ENCODE measurements at places on chromosomes 5 and 9. TPM values are rescaled to one million over a fixed set of nuclear protein-coding genes. Genes with fewer than 3 reads are reported as not detected.

DNA sequence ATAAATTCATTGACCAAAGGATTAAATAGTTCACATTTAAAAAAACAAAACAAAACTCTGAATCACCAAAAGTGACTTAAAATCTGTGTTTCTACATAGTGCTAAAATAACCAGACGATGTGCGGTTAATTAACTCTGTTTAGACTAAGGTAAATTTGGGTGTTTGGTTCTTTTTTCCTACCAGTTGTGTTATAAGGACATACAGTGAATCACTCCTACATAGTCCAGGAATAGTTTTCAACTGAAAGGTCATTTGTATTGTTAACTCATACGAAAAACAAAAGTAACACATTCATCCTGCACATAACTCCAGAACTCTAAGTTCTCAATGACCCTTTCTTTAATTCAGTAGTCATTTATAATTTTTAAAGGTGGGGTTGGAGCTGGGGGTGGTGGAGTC lies 203.7 kb downstream of the GLIS3 start:
- no peak for DNase-seq

DNA sequence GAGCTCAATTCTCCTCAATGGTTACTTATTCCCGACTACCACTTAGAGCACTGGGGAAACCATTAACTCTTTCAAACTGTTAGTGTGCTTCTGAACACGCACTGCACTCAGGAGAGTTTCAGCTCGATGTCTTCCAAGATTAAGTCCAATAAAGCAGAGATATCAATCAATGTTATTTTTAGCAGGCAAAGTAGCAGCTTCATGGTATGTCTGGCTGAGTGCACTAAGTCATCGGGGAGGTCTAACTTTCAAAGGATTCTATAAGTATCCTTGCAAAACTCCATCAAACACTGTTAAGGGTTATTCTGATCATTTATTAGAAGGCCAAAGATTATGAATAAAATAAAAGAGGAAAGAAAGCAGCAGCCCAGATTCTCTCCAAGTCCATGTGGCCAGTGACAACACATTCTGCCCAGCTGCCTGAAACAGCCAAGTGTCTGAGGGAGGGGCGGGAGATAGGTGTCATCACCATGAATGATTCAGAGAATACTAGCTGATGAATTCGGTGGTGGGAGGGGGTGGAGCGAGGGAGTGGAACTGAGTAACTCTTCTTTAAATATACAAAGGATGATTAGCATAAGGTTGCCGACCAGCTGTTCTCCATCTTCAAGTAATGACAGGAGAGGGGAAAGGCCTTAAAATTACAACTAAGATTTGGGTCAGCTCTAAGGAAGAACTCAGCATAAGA lies 21.3 kb downstream of the NREP start:
- DNase-seq: no peak

DNA sequence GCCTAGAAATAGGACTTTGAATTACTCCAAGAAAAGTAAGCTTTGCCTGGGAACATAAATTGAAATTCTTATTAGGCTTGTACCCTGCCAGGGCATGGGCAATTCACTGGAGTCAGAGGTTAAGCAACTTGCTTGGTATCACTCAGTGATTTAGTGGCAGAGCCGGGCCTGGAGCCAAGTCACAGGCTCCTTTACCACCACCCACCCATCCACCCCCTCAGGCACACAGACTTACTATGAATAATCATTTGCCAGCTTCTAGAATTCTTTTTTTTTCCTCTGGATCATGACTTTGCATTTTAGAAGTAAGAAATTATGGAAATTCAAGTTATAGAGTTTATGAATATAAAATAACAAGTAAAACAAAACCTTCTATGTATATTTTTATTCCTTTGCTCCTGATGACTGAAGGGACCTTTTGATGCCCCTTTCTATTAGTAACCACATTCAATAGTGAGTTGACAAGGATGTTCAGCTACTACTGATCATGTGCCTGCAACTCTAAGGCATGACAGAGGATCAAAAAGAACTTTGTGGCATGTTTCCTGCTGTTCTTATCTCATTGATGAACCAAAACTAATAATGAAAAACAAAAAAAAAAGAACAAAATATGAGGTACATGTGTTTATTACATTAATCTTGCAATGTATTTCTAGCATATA lies 614.7 kb downstream of the TLR4 start:
- no peak for DNase-seq

DNA sequence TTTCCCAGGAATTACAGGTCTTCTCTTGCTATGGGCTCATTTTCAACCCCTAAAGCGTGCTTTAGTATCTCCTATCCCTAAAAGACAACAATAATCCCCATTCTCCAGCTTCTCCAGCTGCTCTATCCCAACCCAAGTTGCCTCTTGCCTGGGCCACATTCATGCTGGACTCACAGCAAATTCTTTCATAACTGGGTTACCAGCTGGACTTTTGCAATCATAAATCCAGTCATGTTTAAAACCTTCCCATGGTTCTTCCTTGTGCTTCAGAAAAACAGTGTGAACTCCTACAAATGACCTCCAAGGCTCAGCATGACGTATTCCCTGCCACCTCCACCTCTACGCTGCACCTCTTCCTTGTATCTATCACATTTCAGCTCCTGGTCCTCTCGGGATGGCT lies 346.9 kb downstream of the GADD45G start:
- DNase-seq: no peak

- no peak for DNase-seq
Measured at GRCh38 chr5:155794795-155795194, 532.2 kb upstream of the SGCD start.

DNA sequence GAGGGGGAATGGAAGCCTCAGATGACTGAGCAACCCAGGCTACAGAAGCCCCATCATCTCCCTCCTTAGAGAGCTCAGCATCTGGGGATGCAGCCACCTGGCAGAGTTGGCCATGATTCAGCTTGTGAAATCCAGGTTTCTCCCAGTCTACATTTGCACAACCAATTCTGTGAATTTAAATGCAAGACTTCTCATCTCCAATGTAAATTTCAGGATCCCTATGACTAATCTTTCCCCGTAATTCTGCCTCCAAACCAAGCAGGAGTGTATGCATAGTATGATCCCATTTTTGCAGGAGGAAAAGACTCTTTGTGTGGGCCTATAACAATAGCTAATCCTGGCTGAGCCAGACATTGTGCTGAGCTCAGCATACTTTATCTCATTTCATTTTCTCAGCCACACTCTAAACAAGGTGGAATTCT lies 59.6 kb upstream of the IL17B start:
- DNase-seq: no peak

DNA sequence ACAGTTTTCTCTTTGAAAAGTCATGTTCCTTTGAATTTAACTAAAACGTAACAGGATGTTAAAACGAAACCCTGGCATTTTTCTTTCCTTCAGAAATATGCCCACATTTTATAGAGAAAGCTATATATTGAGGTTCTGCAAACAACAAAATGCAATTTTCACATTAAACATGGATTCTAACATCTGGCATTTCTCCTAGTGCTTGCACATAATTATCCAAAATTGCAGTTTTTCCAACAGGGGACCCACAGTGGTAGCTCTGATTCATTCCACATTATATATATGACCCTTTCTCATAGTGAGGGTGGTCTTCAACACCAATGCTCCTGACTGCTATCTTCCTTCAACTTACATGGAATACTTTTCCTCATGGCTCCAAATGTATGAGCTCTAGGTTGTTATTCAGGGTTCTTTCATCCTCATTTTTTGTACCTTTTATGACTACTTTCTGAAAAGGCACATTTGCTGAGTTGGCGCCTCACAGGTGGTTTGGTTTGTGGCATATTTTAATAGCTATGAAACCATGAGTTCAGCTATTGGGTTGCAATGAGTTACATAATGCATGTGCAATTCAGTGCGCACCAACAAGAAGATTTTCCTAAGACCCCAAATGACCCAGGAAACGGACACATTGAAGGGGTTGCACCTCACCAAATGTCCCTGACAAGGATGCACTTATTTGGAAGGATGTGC lies 551.7 kb downstream of the RAB3C start:
- DNase-seq: no peak

GRCh38 chr5:75156585-75156984 lies 80.1 kb downstream of the ANKRD31 start:
- DNase-seq: no peak

SEMA5A gene
- total RNA-seq: 0.03 TPM

ANKRD33B gene
- 1.4 TPM for total RNA-seq

GRCh38 chr5:18850216-18850615 lies 1137.8 kb downstream of the CDH18 start:
- DNase-seq: no peak

TUBB4B gene
- 114 TPM for total RNA-seq

DNA sequence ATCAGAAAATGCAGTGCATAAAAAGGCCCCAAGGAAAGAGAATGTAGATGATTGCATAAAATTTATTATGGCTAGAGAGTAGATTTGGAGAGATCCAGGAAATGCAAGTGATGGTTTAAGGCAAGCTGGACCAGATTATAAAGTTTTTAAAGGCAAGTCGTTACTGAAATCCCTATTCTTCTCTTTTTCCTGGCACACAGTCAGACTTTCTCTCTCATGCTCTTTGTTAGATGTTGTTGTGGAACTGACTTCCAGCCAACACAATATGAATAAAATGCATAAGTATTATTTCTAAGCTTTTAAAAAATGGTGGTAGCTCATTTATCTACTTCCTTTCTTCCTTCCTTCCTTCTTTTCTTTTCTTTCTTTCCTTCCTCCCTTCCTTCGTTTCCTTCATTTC lies 1085.4 kb upstream of the CDH6 start:
- DNase-seq: no peak

LCN1 gene
- not detected for total RNA-seq

OTP gene
- total RNA-seq: not detected

FBXL17 gene
- total RNA-seq: 17.9 TPM

DNA sequence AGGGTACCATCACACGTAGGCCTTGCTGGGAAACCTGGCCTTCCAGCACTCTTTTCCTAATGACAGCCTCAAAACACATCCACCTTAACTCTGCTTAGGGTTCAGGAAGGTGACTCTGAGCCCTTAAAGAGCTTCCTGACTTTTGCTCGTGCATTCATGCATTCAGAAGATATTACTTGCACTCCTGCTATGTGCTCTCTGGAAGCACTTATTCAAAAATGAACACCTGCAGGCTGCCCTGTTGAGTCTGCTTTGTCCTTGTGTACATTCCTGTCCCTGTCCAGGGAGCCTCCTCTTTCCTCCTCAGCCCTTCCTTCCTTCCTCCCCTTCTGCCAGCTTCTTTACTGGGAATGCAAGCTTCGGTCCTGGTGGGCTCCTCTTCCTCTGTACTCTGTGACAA lies 61.5 kb downstream of the SPRY4 start:
- DNase-seq: no peak

Data from CD8-positive, alpha-beta T cell (primary cell).